Airway epithelial cell (primary cell): ENCODE measurements at places on chromosomes 13 and 19. TPM values are rescaled to one million over a fixed set of nuclear protein-coding genes. Genes with fewer than 3 reads are reported as not detected.

The ZNF492 gene
- total RNA-seq, result 0.33 and 0.35 TPM in 2 replicates

The PLA2G4C gene
- 0.56 TPM in 1 of 2 replicates, not detected in the other for total RNA-seq

The CNFN gene
- 2.1 and 5.3 TPM in 2 replicates for total RNA-seq

The FOSB gene
- total RNA-seq, result 17.5 and 19.0 TPM in 2 replicates

The SSC5D gene
- 0.09 TPM in 1 of 2 replicates, not detected in the other for total RNA-seq

The SPACA4 gene
- total RNA-seq, result not detected in 2 replicates

The BRME1 gene
- total RNA-seq, result 0.99 and 5.7 TPM in 2 replicates
